ENCODE measurements at places on chromosomes 7 and 10.

DNA sequence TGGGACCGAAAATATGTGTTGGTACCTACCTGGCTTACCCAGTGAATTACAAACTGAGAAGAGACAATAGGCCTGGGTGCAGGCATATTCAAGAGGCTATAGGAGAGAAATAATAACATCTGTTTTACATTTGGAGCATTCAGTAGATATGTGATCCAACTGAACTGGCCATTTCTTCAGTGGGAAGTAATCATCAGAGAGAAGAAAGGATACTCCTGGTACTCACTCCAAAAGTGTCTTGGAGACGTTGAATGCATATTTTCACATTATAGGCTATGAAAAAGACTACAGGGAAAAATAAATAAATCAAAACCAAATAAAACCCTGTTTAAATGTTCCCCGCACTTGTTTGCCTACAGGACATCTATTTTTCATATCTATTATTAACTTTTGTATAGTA is 1680.3 kb downstream of the REEP3 start:
- DNase-seq = no peak

- DNase-seq = no peak
Measured at GRCh38 chr10:46523962-46524471, 32.4 kb downstream of the GPRIN2 start.

- no peak for DNase-seq
Measured at GRCh38 chr10:78595269-78595619, 473.5 kb upstream of the ZMIZ1 start.

DNA sequence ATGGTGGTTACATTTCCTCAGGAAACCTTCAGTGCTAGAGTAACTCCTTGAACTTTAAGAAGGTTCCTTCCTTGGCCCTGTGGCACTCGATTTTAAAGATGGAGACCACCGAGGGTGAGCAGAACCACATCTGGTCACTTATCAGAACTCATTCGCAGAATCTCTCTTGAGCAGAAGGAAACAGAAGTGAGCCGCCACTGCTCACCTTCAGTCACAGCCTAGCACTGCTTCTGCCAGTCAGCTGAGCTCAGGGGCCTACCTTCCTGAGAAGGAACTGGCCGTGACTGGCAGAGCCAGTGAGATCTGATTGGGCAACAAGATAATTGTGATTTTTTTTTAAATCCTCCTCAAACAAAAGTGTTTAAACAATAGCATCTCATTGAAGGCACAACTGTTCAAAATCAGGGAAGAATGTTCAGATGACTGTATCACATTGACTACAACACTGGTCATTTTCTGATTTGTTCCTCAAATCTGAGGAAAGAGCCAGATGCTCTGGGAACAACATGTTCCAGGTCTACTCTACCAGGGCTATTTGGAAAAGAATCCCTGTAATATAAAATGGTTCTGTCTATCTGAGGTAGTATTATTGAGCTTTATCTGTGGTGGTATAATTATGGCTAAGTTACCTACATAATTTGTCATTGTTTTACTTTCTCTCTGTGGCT is 2.7 kb upstream of the SYPL1 start:
- no peak for DNase-seq

DNA sequence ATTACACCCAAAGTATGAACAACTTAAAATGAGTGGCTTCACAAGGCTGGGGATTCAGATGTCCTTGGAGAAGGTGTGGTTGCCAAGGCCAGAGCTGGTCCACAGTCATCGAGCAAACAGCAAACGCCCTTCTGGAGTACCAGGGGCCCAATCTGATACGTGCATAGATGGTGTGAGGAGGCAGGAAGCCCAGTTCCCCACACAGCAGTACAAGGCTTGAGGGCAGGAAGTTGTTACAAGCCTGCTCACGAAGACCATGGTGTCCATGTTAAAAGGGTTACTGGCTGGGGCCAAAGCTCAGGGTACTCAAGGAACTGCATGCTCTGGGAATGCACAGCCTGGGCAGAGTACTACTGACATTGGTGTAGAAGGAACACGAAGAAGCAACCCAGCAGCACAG is 4.6 kb upstream of the ANKRD26 start:
- no peak for DNase-seq

DNA sequence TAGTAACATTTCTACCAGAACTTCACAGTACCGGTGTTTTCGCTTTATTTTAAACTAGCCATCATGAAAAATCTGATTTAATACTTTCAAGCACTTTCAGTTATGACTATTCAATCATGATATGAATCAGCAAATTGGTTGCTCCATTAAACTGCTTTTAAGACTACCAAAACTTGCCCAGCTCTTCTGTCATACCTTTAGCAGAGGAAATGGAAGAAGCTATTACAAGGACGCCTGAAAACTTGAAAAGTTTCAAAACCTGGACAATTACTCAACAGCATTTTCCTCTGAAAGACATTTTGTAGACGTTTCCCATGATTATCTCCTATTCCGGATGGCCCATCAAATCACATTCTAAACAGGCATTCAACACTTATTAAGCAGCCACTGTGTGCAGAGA is 2.0 kb downstream of the JAZF1 start:
- DNase-seq = no peak

DNA sequence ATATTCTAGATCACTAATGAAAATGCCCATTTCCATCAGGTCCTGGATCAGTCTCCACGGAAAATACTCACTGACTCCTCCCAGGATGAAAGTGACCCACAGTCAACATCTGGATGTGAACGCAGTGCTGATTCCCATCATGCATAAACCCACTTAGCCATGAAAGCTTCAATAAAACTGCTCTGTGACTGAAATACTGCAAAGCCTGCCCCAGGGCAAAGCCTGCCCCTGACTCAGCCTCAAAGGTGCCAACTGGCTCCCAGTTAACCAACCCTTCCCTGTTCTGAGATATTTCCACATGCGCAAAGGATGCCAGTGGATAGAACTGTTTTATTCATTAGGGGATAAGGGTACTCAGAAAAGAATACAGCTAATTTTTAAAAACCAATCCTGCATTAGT is 24.0 kb downstream of the OSBPL3 start:
- DNase-seq = no peak

- no peak for DNase-seq
Measured at GRCh38 chr7:29237489-29237888, 42.9 kb downstream of the CHN2 start.

DNA sequence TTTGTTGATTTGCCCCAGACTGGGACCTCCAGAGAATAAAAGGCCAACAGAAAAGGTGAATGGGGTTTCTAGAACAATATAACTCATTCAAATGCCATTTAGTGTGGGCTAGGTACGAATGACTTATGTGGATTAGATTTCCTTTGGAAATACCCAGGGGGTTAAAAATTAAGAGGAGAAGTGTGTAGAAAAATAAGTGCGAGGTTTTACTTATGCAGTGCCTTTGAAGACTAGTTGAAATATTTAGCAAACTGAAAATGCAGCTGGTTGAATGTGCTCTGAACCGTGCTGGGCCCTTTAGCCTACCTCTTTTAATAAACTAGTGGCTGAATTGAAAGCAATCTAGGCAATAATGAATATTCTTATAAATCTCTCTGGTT is 180.6 kb downstream of the LRMDA start:
- DNase-seq = no peak

DNA sequence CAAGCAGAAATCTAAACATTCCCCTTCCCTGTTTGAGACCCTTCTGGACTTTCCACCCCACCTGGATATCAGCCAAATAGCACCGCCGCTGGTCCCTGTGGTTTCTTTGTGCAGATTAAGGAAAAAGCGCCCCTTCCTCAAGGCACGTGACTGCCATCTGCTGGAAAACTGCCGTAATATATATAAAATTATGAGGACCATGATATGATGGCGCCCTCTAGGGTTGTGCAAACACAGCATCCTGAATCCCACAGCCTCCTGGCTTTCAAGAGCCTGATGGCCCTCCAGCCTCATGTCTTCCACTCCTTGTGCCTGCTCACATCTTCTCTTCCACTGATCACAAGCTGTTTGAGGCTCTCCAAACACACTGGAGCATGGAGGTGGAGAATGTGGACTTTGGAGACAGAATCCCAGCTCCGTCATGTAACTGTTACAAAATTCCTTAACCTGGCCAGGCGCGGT is 121.3 kb downstream of the MYL10 start:
- DNase-seq = no peak

- no peak for DNase-seq
Measured at GRCh38 chr10:132807621-132808049, 21.7 kb upstream of the NKX6-2 start.

- no peak for DNase-seq
Measured at GRCh38 chr10:123863721-123864482, 27.7 kb downstream of the CPXM2 start.

GRCh38 chr10:91634246-91634645 is 1.4 kb upstream of the PPP1R3C start:
- DNase-seq = no peak

DNA sequence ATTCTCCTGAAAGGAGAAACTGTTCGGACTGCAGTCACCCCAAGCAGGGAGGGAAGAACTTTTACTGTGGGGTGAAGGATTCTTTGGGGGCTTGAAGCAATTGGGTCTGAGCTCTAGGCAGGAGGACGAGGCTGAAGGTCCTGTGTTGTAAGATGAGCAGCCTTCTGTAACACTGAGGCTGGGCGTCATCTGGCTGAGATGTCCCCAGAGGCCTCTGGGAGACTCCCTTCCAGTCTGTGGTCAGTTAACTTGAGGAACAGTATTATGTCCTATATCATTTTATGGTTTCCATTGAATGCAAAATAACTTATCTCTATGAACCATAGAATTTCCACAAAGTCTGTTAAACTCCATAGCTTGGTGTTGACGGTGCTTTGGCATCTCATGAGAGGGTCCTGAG is 26.3 kb downstream of the FIGNL1 start:
- no peak for DNase-seq

DNA sequence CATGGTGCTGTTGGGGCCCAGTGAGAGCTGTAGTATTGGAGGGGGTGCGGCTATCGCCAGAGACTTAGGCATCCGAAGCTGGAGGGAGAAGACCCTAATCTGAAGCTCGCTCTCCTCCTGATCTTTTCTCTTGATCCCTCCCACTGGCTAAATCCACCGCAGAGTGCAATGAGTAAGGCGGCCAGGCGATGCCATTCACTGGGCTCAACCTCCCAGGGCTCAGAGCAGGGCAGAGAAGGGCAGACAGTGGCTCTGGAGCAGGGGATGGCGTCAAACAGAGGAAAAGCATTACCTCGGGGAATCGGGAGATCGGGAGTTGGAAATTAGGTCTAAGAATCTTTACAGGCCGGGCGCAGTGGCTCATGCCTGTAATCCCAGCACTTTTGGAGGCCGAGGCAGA is 18.8 kb upstream of the IFT22 start:
- no peak for DNase-seq

GRCh38 chr7:35728412-35729060 is 33.6 kb upstream of the HERPUD2 start:
- DNase-seq = no peak

DNA sequence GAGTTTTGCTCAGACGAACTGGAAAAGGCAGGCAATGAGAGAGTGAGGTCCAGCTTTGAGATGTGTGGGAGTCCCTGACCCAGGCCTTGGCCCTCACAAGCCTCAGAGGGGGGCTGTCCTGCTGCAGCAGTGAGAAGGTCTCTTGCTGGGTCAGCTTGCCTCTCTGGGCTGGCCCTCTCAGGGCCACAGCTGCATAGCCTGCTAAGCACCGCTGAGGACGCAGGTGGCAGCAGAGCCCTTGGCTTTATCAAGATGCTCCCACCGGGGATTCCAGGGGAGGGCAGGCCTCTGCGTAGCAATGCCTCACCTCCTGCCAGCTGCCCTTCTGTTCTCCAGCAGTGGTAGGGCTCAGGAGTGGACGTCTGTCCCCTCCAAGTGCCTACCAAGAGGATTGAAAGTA is 128.7 kb downstream of the COBL start:
- DNase-seq = peak; percentile 48

Measured in C1 segment of cervical spinal cord (tissue), 14 donors.